ENCODE measurements at places on chromosomes 13 and 19. TPM values are rescaled to one million over a fixed set of nuclear protein-coding genes. Genes with fewer than 3 reads are reported as not detected.

Gene CPB2
- polyA plus RNA-seq = not detected

Gene SYCN
- not detected for polyA plus RNA-seq

Gene GDF15
- 2.8 TPM for polyA plus RNA-seq

Gene CGB5
- polyA plus RNA-seq = 0.39 TPM

Gene PSG6
- polyA plus RNA-seq = not detected

Measured in esophagus (tissue), 2 donors.